Activated naive CD8-positive, alpha-beta T cell treated with anti-CD3 and anti-CD28 coated beads, Interleukin-2, amount 10 ng/mL, durations not matched to agents 7 days and 5 days (primary cell): ENCODE measurements at places on chromosomes 12 and 14. TPM values are rescaled to one million over a fixed set of nuclear protein-coding genes. Genes with fewer than 3 reads are reported as not detected.

GRCh38 chr12:51683763-51684357 is 92.8 kb downstream of the SCN8A start:
- peaks cover 11% of the 10 kb centered on the region for H3K27me3 ChIP-seq
- H3K27ac ChIP-seq: no peak overlapping the region
- H3K36me3 ChIP-seq: no peaks in the 10 kb centered on the region
- H3K4me1 ChIP-seq: peaks cover 11% of the 10 kb centered on the region

Gene TSPAN19
- not detected for total RNA-seq

GRCh38 chr14:55936691-55937090 is 181.5 kb upstream of the PELI2 start:
- no peaks in the 10 kb centered on the region for H3K36me3 ChIP-seq
- H3K4me3 ChIP-seq: no peak overlapping the region
- H3K27ac ChIP-seq: no peak overlapping the region
- no peaks in the 10 kb centered on the region for H3K4me1 ChIP-seq

GRCh38 chr12:91574391-91574790 is 391.8 kb upstream of the DCN start:
- no peak overlapping the region for H3K4me3 ChIP-seq
- H3K36me3 ChIP-seq: peaks cover 2% of the 10 kb centered on the region
- no peak overlapping the region for H3K27ac ChIP-seq
- peaks cover 7% of the 10 kb centered on the region for H3K4me1 ChIP-seq

GRCh38 chr14:44963044-44963528 is 1.1 kb downstream of the TOGARAM1 start:
- DNase-seq: no peak
- H3K27me3 ChIP-seq: no peaks in the 10 kb centered on the region
- H3K4me3 ChIP-seq: no peak overlapping the region
- H3K36me3 ChIP-seq: peaks cover 24% of the 10 kb centered on the region
- peaks cover 49% of the 10 kb centered on the region for H3K4me1 ChIP-seq

Gene ACOT4
- total RNA-seq: 1.9 TPM

Gene CFAP251
- 1.4 TPM for total RNA-seq

GRCh38 chr12:6277982-6278438 is 32.5 kb upstream of the PLEKHG6 start:
- H3K36me3 ChIP-seq: no peaks in the 10 kb centered on the region
- DNase-seq: no peak
- H3K4me1 ChIP-seq: no peaks in the 10 kb centered on the region
- H3K4me3 ChIP-seq: peak overlapping the region; percentile 74
- peaks cover 38% of the 10 kb centered on the region for H3K27me3 ChIP-seq
- no peak overlapping the region for H3K27ac ChIP-seq

GRCh38 chr14:76191297-76191696 is 39.6 kb downstream of the GPATCH2L start:
- no peak overlapping the region for H3K27ac ChIP-seq
- H3K4me1 ChIP-seq: peaks cover 2% of the 10 kb centered on the region
- no peak for DNase-seq

DNA sequence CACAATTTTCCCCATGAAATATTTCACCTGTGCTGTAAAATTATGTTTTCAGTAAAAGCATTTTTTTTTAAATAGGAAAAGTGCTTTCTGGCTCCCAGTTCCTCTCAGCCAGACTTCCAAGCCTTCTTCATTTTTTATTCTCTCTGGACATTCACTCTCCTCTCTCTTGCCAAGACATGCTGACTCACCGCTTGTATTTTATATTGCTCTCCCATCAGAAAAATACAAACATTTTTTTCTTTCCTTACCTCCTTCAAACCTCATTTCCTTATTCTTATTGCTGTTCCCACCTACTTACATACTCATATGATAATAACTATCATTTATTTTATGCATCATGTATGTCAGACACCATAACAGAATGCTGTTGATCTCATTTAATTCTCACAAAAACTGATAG is 37.7 kb upstream of the ZNF641 start:
- no peaks in the 10 kb centered on the region for H3K4me1 ChIP-seq
- no peak for DNase-seq
- no peaks in the 10 kb centered on the region for H3K36me3 ChIP-seq
- H3K27me3 ChIP-seq: peaks cover 18% of the 10 kb centered on the region
- no peak overlapping the region for H3K27ac ChIP-seq
- H3K4me3 ChIP-seq: no peak overlapping the region

GRCh38 chr12:57983146-57983857 is 41.9 kb downstream of the ATP23 start:
- no peak overlapping the region for H3K4me3 ChIP-seq
- no peaks in the 10 kb centered on the region for H3K4me1 ChIP-seq
- no peak for DNase-seq
- no peak overlapping the region for H3K27ac ChIP-seq

Gene TMEM121
- total RNA-seq: 8.1 TPM
